Thymus (tissue), 14 donors: ENCODE measurements at places on chromosomes 2 and 18. TPM values are rescaled to one million over a fixed set of nuclear protein-coding genes. Genes with fewer than 3 reads are reported as not detected.

- DNase-seq, result no peak
Measured at GRCh38 chr2:151111599-151112278, 149.9 kb downstream of the RBM43 start.

- no peak for DNase-seq
Measured at GRCh38 chr2:54871457-54872107, 148.1 kb downstream of the EML6 start.

SLC5A7 gene
- total RNA-seq, result 0.05 TPM

DNA sequence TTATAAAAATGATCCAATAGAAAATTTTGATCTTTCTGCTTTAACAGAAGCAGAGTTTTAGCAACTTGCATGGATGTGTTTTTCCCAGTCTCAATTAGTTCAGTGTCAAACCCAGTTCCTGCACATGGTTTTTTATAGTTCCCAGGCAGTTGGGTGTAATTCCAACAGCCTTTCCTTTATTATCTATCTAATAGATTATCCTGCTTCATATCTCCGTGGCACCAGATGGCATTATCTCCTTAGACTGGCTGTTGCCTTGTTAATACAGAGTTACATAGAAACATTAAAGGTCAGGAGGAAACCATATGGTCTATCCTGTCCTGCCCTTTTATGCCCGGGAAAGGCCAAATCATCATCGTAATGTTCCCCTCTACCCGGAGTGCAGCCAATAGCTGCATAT, 400.9 kb upstream of the SMIM21 start:
- no peak for DNase-seq

MBD1 gene
- 37.3 TPM for total RNA-seq

- DNase-seq, result no peak
Measured at GRCh38 chr18:3799515-3799914, 349.5 kb downstream of the TGIF1 start.

DNA sequence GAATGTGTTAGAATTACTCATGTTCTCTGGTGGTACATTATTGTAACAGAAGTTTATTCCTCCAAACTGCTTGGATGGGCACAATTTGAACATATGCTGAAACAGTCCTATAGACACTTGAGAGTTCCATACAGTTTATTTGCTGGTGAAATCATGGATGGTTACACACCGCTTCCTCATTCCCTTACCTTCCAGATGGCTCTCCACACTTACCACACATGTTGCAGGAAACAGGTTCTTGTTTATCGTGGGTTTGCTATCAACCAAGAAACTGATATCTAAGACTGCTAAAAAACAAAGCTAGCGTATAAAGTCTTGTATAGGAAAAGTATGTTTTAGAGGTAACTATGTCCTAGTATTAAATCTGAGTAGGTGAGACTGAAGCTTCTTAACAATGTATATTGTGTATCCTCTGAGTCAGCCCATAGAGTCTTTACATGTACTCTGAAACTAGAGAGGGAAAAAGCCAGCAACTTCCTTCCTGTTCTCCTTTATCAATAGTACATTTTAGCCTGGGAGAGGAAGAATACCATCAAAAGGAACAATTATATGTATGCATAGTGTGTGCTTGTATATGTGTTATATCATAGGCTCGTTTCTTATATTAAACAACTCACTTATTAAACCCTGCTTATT, 313.1 kb downstream of the PLCL1 start:
- no peak for DNase-seq

DNA sequence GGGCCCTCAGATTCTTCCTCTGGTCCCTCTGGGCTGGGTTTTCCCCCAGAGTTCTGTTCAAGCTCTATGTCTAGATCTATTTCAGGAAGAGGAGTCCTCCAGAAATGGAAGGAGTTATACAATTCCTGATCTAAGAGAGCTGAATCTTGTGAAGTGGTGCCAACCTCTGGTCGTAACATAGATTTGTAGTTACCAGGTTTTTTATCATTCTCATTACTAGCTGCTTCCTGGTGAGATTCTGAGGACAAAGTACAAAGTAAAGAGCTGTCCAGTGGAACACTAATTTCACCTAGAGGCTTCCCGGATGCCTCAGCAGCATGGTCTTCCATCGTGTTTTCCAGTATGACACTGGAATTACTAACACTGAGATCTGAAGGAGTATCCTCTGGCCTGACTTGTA, 44.1 kb downstream of the PPP4R1 start:
- DNase-seq, result no peak

GRCh38 chr18:34126121-34126520, 98.6 kb downstream of the NOL4 start:
- DNase-seq, result no peak

CFC1 gene
- 11.4 TPM for total RNA-seq

DNA sequence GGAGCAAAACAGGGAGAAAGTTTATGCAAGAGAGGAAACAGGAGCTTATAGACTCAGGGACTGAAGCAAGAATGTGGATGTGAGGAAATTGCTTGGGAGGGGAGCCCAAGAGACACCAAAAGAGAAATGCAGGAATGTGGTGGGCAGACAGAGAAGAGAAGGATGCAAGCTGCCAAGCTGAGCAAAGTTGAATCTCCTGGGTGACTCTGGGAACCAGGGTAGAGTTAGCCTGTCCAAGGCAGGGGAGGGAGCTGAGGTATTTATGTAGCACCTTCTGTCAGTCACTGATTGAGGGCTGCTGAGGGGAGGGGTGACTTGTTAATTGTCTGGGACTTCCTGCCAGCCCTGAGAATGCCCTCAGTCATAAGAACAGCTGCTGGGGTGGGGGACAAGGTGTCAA, 464.3 kb downstream of the NBAS start:
- DNase-seq, result no peak

GRCh38 chr18:33578518-33579348, 714 bp downstream of the ASXL3 start:
- no peak for DNase-seq

FAM161A gene
- total RNA-seq, result 2.2 TPM
